ENCODE measurements at places on chromosomes 2 and 18. TPM values are rescaled to one million over a fixed set of nuclear protein-coding genes. Genes with fewer than 3 reads are reported as not detected.

The TFCP2L1 gene
- total RNA-seq = 1.1 TPM

The CYB5A gene
- 121 TPM for total RNA-seq

- no peak for DNase-seq
Measured at GRCh38 chr18:419541-420175, 80.8 kb downstream of the COLEC12 start.

GRCh38 chr2:53632126-53632460, 135.5 kb upstream of the CHAC2 start:
- no peak for DNase-seq

DNA sequence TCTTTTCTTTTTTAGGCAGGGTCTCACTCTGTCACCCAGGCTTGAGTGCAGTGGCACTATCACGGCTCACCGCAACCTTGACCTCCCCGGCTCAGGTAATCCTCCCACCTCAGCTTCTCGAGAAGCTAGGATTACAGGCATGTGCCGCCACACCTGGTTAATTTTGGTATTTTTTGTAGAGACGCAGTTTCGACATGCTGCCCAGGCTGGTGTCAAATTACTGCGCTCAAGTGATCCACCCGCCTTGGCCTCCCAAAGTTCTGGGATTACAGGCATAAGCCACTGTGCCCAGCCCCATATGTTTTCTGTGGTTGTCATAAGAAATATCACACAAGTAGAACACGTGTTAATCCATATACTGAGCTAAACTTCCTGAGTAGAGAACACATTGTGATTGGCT, 14.6 kb downstream of the ENOSF1 start:
- no peak for DNase-seq

GRCh38 chr2:19617257-19617848, 258.9 kb upstream of the OSR1 start:
- no peak for DNase-seq

All from thoracic aorta (tissue), 2 donors.